Hematopoietic multipotent progenitor cell treated with erythropoietin and hydrocortisone succinate and interleukin-3 and kit ligand, for 8 days (in vitro differentiated cells): ENCODE measurements at places on chromosomes 4 and X.

DNA sequence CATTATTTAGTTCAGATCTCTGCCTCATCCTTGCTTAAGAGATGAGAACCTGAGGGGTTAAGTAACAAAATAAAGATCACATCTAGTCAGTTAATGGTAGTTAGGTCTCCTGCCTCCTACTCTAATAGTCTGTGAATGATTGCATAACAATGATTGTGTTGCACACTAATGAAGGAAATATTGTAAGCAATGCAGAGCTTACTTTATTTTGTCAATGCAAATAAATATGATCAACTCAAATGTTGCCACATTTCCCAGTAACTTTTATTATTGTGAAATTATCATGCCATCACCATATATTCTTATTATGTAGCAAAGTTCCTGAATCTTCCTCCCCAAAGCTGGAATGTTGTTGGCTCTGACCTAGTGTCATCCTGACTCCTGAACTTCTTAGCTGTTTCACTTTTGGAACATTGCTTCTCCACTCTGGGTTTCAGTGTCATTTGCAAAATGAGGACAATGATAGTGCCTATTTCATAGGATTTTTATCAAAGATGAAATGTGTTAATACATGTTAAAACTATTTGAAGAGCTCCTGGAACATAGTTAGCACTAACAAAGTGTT is 17.0 kb upstream of the GABRA4 start:
- no peak for DNase-seq

- DNase-seq = no peak
These were observed 26.4 kb downstream of the MORC4 start for GRCh38 chrX:106973433-106974149.

- no peak for DNase-seq
These were observed 286.7 kb downstream of the CPXCR1 start for GRCh38 chrX:89033723-89034122.

- no peak for DNase-seq
These were observed 26.2 kb upstream of the MXD4 start for GRCh38 chr4:2288051-2288541.

- DNase-seq = no peak
These were observed 38.6 kb downstream of the LNX1 start for GRCh38 chr4:53552711-53553110.

GRCh38 chrX:122134291-122134690 is 1049.8 kb upstream of the GRIA3 start:
- DNase-seq = no peak

GRCh38 chrX:154749856-154750255 is 1.0 kb downstream of the GAB3 start:
- DNase-seq = peak; percentile 51

DNA sequence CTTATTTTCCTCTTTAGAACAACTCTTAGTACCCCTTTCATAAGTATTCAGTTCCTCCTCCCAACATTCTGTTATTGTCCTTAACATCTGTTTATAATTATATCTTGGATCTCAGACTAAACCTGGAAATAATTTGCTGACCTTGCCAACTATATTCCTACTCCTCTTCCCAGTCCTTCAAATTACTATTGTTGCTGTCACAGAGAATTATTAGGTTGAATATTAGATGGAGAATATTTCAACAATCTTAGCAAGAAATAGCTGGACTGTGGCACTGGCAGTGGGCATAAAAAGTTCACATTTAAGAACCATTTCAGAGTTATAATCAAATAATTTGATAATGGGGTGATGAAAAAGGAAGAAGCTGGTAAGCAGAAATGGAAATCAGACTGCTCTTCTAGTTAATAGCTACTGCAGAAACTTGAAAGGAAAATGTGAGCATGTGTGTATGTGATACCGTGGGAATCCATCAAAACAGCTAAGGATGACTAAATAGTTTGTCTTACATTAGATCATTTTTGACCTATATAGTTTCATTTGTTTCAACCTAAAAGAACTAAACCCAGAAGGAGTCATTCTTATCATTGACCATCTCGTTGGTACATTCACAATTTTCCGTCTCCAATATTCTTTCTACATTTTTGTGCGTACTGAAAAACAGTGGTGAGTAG is 43.3 kb upstream of the PRDM8 start:
- no peak for DNase-seq
